Fibroblast of the aortic adventitia (primary cell): ENCODE measurements at places on chromosomes 4 and X.

DNA sequence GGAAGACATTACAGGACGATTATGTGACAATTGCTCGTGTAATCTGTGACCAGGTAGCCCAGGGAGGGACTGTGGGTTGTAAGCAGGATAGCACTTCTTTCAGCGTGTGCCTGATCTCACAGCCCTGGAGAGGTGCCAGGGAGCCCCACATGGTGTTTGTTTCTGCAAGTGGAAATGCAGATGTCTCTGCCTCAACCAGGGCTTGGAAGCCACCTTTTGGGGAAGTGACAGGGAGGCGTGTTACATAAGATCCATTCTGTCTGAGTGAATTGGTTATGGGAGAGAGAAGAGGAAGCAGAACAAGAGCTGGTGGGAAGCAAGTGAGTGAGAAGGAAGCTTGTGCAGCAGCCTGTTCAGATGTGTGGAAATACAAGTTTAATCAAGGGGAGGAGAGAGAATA lies 104.5 kb upstream of the GATB start:
- no peak for DNase-seq

DNA sequence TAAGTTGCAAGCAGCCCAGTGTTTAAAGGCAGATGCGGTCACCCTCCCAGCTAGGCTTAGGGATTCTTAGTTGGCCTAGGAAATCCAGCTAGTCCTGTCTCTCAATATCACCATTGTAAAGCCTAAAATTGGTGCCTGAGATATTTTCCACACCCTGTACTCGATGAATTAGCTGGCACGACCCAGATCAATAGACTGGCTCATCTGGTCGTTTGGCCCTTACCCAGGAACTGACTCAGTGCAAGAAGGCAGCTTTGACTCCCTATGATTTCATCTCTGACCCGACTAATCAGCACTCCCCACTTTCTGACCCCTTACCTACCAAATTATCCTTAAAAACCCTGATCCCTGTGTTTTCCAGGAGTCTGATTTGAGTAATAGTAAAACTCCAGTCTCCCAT lies 384.9 kb upstream of the SLC7A11 start:
- no peak for DNase-seq

DNA sequence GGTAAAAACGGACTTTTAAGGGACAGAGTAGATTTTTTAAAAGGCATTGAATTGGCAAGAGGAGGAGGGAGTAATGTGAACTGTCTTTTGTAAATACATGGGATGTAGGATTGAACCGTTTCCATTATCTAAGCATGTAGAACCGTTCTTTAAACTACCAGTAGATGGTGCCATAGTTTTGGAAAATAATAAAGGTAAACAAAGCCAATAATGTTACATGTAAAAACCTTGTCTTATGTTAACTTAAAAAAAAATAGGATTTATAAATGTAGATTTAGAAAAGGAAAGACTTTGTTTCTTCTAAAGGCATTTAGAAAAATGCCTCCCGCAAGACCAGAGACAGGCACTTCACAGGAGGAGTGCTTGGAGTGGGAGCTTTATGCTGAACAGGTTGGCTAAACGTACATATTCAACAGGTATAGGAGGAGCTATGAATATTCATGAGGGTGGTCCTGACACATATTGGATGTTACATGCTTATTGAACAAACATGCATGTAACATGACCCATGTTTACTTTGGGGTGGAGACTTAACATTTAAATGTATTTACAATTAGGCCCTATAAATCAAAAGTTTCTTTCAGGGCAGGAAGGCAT lies 45.5 kb upstream of the FAM241A start:
- peak; percentile 84 for DNase-seq

DNA sequence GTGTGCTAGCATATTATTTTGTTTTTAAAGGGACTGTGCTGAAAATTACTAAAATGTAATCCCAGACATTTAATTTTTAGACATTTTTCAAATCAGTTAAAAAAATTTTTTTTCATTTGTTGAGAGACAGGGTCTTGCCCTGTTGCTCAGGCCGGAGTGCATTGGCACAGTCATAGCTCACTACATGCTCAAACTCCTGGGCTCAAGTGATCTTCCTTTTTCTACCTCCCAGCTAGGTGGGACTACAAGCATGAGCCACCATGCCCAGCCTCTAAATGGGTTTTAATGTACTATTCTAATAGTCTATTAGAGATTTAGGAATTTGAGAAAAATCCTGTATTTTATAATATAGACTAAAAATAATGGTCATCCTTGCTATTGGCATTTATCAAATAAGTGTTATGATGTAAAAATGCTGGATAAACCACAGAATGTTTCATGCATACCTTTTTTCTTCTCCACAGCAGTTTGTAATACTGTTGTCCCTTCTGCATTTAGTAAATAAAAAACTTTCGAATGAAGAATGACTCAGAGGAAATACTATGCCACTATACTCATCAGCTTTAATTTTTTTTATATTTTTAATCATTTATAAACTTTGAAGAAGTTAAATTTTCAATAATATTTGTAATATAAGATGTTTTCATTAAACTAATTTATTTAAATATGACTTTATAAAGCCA lies 29.9 kb downstream of the CPEB2 start:
- DNase-seq: peak; percentile 34
